Endothelial cell of umbilical vein (primary cell): ENCODE measurements at places on chromosomes 11 and 22. TPM values are rescaled to one million over a fixed set of nuclear protein-coding genes. Genes with fewer than 3 reads are reported as not detected.

The PRG3 gene
- total RNA-seq: not detected in 2 replicates

The OR2AG1 gene
- total RNA-seq: not detected in 2 replicates

The GUCY1A2 gene
- 0.02 and 0.12 TPM in 2 replicates for total RNA-seq

The GRAP2 gene
- total RNA-seq: not detected in 2 replicates

The SCUBE1 gene
- not detected in 2 replicates for total RNA-seq

The TRIM29 gene
- total RNA-seq: not detected in 2 replicates

The SYT13 gene
- not detected in 2 replicates for total RNA-seq

The PANX2 gene
- total RNA-seq: 5.1 and 5.2 TPM in 2 replicates

The SNX15 gene
- total RNA-seq: 21.0 and 21.8 TPM in 2 replicates

The SAAL1 gene
- 22.1 and 24.2 TPM in 2 replicates for total RNA-seq

The PANX3 gene
- not detected in 2 replicates for total RNA-seq

The RHOD gene
- total RNA-seq: 10.5 and 10.6 TPM in 2 replicates

The SLC5A1 gene
- not detected in 2 replicates for total RNA-seq

The BLID gene
- 2.4 and 3.5 TPM in 2 replicates for total RNA-seq

The CEND1 gene
- total RNA-seq: 0.40 and 0.83 TPM in 2 replicates

The SCGB2A2 gene
- total RNA-seq: not detected in 2 replicates

The EHF gene
- total RNA-seq: not detected in 2 replicates

The PNPLA5 gene
- total RNA-seq: not detected in 2 replicates

The TUBGCP6 gene
- total RNA-seq: 41.5 and 45.3 TPM in 2 replicates
